ENCODE measurements at places on chromosomes 13 and 19. TPM values are rescaled to one million over a fixed set of nuclear protein-coding genes. Genes with fewer than 3 reads are reported as not detected.

The KCTD4 gene
- total RNA-seq: not detected

The FXYD1 gene
- total RNA-seq: 2.4 TPM

The ZNF17 gene
- total RNA-seq: 15.9 TPM

The MEIS3 gene
- total RNA-seq: 9.4 TPM

The ZNF628 gene
- 12.9 TPM for total RNA-seq

The KLF5 gene
- total RNA-seq: 2.0 TPM

The KBTBD7 gene
- total RNA-seq: 11.6 TPM

The CASP14 gene
- total RNA-seq: not detected

The FFAR1 gene
- total RNA-seq: 0.11 TPM

The CABP5 gene
- total RNA-seq: not detected

The CARS2 gene
- 86.6 TPM for total RNA-seq

The MYO1F gene
- total RNA-seq: 12.0 TPM

The PTH2 gene
- not detected for total RNA-seq

The PRR36 gene
- total RNA-seq: 0.83 TPM

The CPB2 gene
- not detected for total RNA-seq

The ZNF382 gene
- 8.2 TPM for total RNA-seq

The ICAM4 gene
- 0.39 TPM for total RNA-seq

The CYP2S1 gene
- total RNA-seq: 3.4 TPM

The RUVBL2 gene
- 74.5 TPM for total RNA-seq

The MEDAG gene
- total RNA-seq: 3.4 TPM

The GRIN3B gene
- total RNA-seq: not detected

The IGSF23 gene
- total RNA-seq: not detected

The BICRA gene
- 6.6 TPM for total RNA-seq

The PCDH8 gene
- total RNA-seq: 0.07 TPM

The LHB gene
- 1.8 TPM for total RNA-seq

The SULT2A1 gene
- 169 TPM for total RNA-seq

The ZNF667 gene
- 4.6 TPM for total RNA-seq

The VSTM1 gene
- total RNA-seq: not detected

The PALM gene
- total RNA-seq: 34.1 TPM

The CAPN12 gene
- 4.2 TPM for total RNA-seq

The MBD3L3 gene
- total RNA-seq: not detected

The ICAM1 gene
- 90.4 TPM for total RNA-seq

The PGLYRP2 gene
- not detected for total RNA-seq

The GJA3 gene
- total RNA-seq: not detected
